Tongue (tissue), 3 donors: ENCODE measurements at places on chromosomes 13 and 19.

DNA sequence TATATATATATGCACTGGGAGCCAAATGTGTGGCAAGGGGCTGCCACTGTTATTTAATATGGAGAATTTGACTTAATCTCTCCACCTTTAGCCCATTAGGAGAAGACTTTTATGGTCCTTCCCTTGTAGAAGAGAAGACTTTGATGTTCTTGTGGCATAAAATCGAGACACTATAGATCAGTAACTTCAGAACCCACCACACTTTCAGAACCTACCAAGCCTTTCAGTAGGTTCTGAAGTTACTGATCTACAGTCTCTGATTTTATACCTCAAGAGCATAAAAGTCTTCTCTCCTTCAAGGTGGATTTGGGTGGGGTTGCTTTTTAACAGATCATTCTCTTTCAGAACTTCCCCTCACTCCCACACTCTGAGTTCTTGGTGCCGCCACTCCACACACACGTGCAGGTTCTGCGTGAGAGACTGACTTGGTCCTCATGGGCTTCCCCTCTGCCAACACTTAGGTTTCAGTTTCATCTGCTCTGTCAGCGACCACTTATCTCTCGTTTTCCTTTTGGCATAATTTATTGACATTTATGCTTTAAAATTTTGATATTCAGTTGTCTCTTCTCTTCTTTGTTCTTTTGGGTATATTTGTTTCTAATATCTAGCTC lies 213.4 kb upstream of the PCDH17 start:
- DNase-seq, result no peak

GRCh38 chr13:111482806-111483620 lies 162.6 kb downstream of the TEX29 start:
- no peak for DNase-seq

GRCh38 chr19:782185-782877 lies 14.9 kb upstream of the PTBP1 start:
- peak; percentile 30 for DNase-seq

DNA sequence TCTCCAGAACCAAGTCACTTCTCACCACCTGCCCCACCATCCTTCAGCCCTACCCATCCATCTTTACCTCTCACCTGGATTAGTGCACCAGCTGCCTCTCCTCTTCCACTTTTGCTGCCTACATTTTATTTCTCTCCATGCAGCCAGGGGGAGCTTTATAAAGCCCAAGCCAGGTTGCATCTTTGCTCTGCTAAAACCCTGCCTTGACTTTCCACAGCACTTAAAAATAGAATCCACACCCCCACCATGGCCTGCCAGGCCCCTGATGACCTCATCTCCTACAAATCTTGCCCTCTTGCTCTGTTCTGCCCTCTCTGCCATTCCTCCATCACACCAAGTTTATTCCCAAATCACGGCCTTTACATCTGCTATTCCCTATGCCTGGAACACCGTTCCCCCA lies 1.8 kb downstream of the HOOK2 start:
- DNase-seq, result peak; percentile 38

- DNase-seq, result peak; percentile 85
These were observed 1.1 kb downstream of the UBXN6 start for GRCh38 chr19:4456476-4456842.

DNA sequence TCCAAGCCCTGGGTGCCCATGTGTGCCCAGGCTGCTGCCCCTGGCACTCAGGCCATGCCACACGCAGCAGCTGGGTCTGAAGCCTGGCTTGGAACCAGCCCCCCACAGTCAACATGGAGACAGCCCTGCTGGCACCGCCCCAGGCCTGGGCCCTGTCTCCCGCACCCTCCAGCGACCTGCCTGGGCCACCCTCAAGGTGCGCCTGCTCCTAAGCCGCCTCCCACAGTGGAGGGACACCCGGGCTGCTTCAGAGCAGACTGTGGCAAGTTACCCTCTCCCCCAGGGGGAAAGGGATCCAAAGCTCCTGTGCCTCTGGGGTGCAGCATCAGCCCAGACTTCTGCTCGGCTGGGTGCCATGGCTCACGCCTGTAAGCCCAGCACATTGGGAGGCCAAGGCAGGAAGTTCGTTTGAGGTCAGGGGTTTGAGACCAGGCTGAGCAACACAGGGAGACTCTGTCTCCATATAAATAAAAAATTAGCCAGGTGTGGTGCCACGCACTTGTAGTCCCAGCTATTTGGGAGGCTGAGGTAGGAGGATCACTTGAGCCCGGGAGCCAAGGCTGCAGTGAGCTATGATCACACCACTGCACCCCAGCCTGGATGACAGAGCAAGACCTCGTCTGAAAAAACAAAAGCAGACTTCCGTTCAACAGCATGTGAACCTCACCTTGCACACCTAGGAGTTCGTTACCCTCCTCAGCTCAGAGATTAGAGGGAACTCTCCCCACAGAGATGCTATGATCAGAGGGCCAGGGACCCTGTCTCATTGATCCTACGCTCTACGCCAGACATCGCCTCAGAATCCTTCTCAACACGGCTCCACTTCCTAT lies 15.6 kb downstream of the ELL start:
- no peak for DNase-seq

- DNase-seq, result peak; percentile 22
These were observed 236.3 kb downstream of the OLFM4 start for GRCh38 chr13:53264751-53265385.

- no peak for DNase-seq
These were observed 8.3 kb downstream of the ATP8A2 start for GRCh38 chr13:25380082-25380481.

DNA sequence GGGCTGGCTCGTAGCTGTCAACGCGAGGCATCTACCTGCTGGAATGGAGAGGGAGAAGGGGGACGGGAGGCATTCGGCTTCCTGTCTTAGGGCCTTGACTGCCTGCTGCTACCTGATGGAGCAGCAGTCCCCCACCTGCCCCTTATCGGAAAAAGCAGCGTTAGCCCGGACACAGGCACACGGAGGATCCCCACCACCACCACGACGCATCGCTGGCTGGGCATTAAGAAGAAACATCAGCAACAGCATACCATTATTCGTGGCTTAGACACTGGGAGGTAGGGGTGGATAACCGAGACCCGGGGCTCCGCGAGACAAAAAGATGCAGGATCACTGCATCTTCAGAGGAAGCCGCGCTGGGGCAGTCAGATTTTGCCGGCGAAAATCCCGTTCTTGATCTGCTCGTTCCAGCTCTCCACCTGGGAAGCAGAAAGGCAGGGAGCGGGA lies 1.1 kb downstream of the COX6B2 start:
- DNase-seq, result no peak

GRCh38 chr13:22893204-22893603 lies 287.6 kb upstream of the SGCG start:
- DNase-seq, result peak; percentile 13

DNA sequence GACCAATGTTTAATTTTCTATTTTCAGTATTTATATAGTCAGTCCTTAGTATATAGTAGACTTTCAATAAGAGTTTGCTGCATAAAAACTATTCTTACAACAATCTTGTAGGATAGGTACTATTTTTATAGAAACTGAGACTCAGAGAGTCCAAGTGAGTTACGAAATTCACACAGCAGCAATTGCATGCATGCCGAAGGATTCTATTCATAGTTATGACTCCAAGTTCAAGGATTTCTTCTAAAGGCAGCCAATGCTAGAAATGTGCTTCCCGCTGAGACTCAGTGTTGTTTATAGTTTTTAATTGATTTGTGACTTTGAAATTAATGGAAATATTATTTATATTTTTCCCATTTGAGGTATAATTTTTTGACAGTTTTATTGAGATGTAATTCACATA lies 62.7 kb upstream of the CSNK1A1L start:
- DNase-seq, result no peak

DNA sequence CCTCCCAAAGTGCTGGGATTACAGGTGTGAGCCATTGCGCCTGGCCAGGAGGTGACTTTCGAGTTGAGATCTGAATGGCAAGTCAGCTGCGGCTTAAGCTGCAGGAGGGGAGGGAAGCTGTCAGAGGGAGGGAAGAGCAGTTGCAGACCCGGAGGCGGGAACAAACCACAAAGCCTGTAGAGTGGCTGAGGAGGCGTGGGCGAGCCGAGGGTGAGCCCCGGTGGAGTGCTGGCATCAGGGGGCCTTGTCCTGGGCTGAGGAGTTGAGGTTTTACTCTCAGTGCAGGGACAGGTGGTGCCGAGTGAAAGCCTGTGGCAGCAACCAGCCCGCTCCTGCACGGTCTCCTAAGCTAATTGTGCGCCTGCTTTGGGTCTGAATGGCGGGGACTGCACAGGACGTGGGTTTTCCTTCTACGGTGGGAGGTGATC lies 24.2 kb downstream of the PPP1R37 start:
- peak; percentile 66 for DNase-seq

- DNase-seq, result no peak
These were observed 153.0 kb upstream of the UQCRFS1 start for GRCh38 chr19:29365836-29366417.

DNA sequence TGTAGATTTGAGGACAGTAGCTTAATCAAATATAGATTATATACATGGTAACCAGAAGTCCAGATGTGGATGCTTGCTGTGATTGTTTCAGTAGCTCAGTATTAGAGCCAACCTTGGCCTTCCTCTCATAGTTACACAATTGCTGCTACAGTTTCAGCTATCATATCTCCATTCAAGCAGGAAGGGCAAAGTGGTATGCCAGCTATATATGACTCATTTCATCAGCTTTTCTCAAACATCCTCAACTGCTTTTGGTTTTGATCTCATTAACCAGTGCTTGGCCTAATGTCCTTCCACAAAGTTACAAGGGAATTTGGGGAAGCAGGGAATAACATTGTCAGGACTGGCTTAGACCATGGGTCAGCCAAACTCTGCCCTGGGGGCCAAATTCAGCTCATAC lies 73.0 kb upstream of the MAB21L1 start:
- DNase-seq, result no peak

GRCh38 chr13:112843392-112844111 lies 125.5 kb upstream of the MCF2L start:
- peak; percentile 8 for DNase-seq

GRCh38 chr13:107124129-107124718 lies 556.3 kb upstream of the ARGLU1 start:
- DNase-seq, result peak; percentile 71

- DNase-seq, result no peak
These were observed 37.7 kb upstream of the PDCD5 start for GRCh38 chr19:32543115-32543900.

- peak; percentile 64 for DNase-seq
These were observed 14.0 kb upstream of the GJA3 start for GRCh38 chr13:20174656-20175405.

DNA sequence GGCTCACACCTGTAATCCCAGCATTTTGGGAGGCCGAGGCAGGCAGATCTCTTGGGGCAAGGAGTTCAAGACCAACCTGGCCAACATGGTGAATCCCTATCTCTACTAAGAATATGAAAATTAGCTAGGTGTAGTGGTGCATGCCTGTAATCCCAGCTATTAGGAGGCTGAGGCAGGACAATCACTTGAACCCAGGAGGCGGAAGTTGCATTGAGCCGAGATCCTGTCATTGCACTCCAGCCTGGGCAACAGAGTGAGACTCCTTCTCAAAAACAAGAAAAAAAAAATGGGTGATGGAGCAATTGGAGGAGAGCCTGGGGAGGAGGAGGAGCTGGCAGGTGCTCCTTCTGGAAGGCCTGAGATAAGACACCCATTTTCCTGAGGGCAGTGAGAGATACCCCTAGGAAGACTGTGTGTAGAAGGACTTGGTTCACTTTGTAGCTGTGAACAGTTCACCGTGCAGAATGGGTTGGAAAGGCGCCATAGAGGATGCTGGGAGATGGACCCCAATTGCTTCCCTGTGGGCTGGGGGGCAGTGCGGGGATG lies 8.7 kb upstream of the CARM1 start:
- no peak for DNase-seq

DNA sequence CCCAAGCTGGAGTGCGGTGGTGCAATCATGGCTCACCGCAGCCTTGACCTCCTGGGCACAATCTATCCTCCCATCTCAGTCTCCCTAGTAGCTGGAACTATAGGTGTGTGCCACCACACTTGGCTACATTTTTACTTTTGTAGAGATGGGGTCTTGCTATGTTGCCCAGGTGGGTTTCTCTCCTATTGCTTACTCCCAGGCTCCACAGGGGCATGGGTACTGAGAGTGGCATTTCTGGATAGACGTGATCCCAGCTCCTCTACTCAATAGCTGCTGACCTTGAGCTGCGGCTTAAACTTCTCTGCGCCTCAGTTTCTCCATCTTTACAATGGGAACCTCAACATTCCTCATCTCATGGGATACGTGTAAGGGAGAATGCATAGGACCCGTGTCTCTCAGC lies 11.6 kb downstream of the MVB12A start:
- no peak for DNase-seq

DNA sequence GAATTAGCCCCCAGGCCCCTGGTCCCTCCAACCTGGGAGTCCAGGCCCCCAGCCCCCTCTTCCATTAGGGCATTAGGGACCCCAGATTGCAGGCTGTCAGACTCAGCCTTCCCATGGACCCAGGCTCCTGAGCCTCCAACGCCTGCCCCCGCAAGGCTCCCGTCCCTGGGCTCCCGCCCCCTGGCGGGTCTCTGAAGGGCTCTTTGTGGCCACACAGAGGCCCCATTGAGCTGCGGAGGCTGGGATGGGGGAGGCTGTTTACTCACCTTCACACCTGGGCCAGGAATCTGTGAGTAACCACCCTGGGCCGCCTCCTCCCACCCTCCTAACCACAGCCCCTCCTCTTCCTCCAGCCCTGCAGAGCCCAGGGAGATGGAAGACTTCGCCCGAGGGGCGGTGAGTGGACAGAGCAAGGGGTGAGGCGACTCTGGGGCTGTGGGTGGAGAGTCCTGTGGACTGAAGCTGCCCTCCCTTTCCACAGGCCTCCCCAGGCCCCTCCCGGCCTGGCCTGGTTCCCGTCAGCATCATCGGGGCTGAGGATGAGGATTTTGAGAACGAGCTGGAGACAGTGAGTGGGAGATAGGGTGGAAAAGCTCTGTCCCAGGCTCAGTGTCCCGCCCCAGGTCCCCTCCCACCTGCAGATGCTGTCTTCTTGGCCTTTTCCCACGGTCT lies 4.9 kb downstream of the ARHGEF1 start:
- peak; percentile 51 for DNase-seq

GRCh38 chr13:44050450-44051063 lies 170.9 kb downstream of the LACC1 start:
- DNase-seq, result peak; percentile 70

DNA sequence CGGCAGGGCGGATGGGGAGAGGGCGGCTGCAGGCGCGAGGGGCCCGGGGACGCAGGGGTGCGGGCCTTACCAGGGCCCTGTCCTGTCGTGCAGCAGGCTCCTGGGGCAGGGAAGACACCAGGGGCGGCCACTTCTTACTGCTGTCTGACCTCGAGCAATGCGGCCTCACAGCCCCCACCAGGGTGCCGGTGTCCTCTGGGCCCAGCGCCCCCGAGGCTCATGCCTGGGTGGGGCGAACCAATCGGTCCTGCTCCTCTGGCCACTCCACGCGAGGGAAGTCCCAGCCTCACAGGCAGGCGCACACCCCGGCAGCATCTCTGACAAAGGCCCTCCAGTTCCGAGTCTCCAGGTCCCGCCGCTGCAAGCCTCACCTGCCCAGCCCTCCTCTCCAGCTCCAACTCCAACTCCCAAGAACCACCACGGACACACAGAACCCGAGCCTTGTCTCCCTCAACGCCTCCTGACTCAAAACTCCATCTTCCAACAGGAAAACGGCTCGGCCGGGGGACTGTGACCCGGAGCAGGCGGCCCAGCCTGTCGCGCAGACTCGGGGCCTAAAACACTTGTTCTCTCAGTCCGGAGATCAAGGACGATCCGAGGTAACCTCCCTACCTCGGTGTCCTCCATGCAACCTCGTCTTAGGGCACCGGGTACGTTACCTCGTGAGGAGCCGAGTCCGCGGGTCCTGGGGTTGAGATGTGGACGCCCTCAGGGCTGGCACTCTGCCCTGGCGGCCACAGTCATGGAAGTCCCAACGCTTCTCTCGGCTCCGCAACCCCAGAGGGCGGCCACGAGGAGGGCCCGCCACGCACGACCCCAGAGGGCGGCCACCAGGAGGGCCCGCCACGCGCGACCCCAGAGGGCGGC lies 6.5 kb downstream of the FGF22 start:
- DNase-seq, result no peak

- DNase-seq, result no peak
These were observed 62.3 kb downstream of the KCNC3 start for GRCh38 chr19:50266896-50267295.
